ENCODE measurements at places on chromosomes 3 and 15. TPM values are rescaled to one million over a fixed set of nuclear protein-coding genes. Genes with fewer than 3 reads are reported as not detected.

DNA sequence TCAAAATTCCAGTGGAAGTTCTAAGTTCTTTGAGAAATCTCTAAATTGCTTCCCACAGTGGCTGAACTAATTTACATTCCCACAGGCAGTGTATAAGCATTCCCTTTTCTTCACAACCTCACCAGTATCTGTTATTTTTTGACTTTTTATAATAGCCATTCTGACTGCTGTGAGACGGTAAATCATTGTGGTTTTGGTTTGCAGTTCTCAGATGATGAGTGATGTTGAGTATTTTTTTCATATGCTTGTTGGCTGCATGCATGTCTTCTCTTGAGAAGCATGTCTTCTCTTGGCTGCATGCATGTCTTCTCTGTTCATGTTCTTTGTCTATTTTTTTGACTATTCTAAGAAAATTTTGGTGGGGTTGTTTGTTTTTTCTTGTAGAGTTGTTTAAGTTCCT, 499.6 kb upstream of the CCDC54 start:
- DNase-seq: no peak

DNA sequence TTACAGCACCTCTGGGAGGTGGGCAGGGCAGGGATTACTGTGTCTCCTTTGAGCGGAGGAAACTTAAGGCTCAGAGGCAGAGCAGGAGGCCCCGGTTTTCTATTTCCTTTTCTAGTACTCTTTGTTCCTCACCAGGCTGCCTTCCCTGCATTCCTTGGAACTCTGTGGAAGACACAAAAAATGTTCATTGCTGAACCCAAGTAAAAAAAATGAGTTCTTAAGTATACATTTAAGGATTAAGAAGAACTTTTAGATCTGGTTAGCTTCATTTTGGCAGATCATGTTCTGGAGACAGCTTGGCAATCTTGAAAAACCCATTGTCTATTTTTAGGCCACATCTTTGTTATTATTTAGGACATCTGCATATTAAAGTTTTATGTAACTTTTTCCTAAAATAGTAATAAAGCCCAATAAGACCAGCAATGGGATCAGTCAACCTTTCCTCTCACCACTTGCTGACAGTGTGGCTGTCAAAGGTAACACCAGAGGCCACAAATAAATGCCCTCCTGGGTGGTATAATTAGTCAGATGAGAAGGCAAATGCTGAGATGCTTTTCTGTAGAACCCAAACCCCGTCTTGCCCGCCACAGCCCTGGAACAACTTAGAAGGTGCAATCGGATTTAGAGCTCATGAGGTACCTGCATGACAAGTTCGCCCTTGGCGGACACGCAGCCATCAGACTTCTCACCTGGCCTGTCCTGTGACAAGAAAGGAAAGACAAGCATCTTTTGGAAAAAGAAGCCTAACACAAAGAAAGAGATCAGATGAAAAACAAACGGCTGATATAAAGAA, 97.2 kb downstream of the DGKG start:
- DNase-seq: no peak

GRCh38 chr3:177182352-177182751, 14.9 kb downstream of the TBL1XR1 start:
- no peak for DNase-seq

DNA sequence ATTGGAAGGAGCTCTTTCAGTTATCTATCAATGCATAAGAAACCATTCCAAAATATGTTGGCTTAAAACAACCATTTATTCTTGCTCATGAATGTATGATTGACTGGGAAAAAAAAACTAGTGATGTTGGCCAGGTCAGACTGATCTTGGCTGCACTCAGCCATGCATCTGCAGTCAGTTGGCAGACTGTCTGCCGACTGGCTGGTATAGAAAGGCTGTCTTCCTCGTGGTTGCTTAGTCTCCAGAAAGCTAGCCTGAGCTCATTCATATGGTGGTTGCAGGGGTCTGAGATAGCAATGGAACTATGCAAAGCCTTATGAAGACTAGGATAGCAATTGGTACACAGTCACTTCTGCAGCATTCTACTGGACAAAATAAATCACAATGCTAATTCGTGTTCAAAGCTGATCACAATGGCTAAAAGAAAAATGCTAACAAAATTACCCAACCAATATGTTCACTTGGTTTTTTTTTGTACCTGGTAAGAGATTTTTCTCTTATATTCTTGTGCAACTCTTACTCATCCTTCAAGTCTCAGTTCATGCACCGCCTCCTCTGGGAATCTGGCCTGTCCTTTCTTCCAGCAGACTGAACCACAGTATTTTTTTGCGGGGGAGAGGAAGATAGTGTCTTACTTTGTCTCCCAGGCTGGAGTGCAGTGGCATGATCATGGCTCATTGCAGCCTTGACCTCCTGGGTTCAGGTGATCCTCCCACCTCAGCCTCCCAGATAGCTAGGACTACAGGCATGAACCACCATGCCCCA, 126.8 kb downstream of the KCNAB1 start:
- DNase-seq: no peak

GRCh38 chr15:60557191-60557618, 78.3 kb upstream of the ICE2 start:
- no peak for DNase-seq

GRCh38 chr3:56880720-56881575, 79.2 kb upstream of the ARHGEF3 start:
- no peak for DNase-seq

Gene POC1A
- total RNA-seq: 4.6 TPM
